NCI-H2171 treated with DMSO at 0.1 percent for 48 hours (cell line): ENCODE measurements at places on chromosomes 7 and 10.

DNA sequence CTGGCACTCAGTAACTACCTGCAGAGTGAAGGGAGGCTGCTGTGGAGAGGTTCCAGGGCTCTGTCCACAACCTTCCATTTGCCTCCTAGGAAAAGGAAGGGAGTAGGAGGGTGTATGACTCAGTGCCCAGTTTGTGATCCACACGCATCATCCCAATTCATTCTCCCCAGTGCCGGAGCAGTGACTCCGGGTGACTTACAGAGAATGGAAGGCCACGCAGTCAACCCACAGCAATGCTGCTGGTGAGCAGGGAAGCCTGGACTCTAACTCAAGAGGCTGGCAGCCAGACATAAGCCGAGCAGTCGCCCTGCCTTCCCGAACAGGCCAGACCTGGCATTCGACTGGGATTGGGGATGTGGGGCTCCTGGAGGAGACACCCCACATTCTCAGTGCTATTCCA lies 139.9 kb downstream of the SH3PXD2A start:
- DNase-seq = no peak

DNA sequence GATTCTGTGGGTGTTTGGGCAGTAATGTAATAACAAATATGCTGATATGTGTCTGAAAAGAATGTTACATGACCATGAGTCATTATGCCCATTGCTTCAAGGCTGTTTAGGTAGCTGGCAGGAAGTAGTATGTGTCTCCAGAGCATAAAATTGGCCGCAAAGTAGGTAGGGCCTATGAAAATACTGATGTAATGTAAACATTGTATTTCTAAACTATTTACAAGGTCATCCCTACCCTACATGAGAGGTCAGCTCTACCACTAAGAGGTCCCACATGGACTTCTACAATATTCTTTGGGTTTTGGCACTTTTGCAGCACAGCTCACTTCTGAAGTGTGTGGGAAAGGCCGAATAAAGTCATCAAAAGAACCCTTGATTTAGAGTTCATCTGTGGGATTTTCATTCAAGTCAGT lies 301.9 kb downstream of the AHR start:
- DNase-seq = no peak

DNA sequence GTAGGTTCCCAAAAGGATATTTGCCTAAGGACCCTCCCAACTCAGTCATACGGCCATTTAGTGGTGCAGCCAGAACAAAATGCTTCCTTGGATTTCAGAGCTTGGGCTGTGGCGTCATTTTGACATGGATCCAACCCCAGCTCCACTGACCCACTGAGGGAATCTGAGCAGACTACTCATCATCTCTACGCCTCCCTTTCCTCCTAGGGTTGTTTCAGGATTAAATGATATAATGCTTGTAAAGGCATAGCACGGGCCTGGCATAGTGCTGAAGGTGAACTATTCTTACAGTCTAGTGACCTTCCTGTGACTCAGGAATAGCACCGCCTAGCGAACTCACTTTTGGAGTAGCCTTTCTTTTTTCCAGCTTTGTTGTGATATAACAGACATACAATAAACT lies 70.3 kb upstream of the LOXL4 start:
- no peak for DNase-seq

DNA sequence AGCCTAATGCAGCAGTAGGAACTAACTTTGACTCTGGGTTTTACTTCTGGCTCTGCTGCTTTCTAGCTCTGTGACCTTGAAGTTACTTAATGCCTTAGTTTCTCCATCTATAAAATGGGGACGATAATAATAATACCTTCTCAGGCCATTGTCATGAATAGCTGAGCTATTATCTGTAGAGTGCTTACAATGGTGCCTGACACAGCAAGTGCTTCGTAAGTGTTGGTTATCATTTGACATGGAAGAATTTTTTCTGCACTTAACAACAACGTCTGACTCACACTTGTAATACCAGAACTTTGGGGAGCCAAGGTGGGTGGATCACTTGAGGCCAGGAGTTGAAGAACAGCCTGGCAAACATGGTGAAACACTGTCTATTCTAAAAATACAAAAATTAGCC lies 140.5 kb downstream of the ARL4A start:
- DNase-seq = no peak

- peak; percentile 61 for DNase-seq
Observed at GRCh38 chr10:21173802-21174714, 276.9 kb upstream of the NEBL start.

- no peak for DNase-seq
Observed at GRCh38 chr7:100684534-100685042, 9.5 kb downstream of the GIGYF1 start.

- DNase-seq = peak; percentile 36
Observed at GRCh38 chr10:23314835-23315239, 29.8 kb downstream of the C10orf67 start.

GRCh38 chr7:3747467-3747866 lies 446.4 kb downstream of the SDK1 start:
- DNase-seq = no peak

DNA sequence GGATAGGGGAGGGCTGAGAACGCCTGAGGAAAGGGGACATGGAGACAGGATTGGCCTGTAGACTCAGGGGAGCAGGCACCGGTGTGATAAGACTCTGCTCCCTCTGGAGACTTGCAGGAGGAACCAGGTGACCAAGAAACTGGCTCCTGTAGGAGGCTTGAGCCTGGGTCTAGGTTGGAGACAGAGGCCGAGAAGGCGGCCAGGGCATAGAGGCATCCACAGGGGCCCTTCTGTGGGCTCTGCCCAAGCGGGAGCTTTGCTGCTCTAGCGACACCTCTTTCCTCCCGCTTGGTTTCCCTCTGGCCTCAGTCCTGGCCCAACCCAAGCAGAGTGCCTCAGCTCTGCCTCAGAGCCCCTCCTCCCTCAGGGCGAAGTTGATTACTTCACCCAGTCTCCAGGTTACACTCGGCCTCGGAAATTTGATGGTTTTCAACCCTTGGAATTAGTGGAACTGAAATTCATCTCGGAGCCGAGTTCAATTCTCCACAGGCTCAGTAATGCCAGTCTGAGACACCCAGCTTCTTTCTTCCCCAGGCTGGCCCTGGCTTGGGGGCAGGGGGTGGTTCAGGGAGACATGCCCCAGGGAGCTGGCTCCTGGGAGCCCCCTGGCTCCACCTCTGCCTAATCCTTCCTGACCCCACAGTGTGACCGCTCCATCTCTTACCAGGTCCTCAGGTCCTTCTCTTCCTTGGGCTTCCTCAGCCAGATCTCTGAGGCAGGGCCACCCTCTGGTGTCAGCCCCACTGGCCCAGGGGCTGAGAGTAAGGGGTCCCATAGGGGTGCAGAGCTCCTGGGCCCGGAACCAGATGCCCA lies 60.4 kb downstream of the PAX2 start:
- no peak for DNase-seq

- DNase-seq = no peak
Observed at GRCh38 chr7:2939193-2939885, 95.2 kb upstream of the GNA12 start.

- DNase-seq = no peak
Observed at GRCh38 chr10:11245510-11245909, 227.8 kb downstream of the CELF2 start.
